AG09309 (cell line): ENCODE measurements at places on chromosomes 13 and 19.
A peak's percentile ranks its signal among the peaks of the same experiment; 100 is the strongest.

GRCh38 chr19:19356901-19357566 is 36.4 kb downstream of the MAU2 start:
- DNase-seq, result no peak

DNA sequence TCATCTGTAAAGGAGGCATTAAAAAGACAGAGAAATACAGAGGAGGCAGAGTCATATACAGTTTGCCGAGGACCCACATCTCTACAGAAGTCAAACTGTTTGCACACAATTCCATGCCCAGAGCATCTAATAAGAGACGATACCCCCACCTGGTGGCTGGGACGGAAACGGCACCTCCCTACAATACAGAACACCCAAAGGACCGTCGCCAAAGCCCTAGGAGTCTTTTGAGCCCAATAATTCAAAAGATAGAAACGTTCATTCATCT is 703 bp upstream of the PLEKHG2 start:
- DNase-seq, result peak; percentile 76

DNA sequence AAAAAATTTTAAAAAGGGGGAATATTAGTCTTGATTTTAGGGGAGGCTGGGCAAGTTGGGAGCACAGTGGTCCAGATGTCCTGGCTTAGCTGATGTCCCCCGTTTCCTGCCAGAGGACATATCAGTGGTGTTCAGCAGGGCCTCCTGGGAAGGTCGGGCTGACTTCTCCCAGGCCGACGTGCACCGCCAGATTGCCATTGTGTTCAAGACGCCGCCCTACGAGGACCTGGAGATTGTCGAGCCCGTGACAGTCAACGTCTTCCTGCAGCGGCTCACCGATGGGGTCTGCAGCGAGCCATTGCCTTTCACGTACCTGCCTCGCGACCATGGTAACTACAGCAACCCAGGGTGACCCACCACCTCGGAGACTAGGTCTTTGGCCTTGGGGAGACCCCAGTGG is 6.4 kb upstream of the CLASRP start:
- DNase-seq, result no peak

DNA sequence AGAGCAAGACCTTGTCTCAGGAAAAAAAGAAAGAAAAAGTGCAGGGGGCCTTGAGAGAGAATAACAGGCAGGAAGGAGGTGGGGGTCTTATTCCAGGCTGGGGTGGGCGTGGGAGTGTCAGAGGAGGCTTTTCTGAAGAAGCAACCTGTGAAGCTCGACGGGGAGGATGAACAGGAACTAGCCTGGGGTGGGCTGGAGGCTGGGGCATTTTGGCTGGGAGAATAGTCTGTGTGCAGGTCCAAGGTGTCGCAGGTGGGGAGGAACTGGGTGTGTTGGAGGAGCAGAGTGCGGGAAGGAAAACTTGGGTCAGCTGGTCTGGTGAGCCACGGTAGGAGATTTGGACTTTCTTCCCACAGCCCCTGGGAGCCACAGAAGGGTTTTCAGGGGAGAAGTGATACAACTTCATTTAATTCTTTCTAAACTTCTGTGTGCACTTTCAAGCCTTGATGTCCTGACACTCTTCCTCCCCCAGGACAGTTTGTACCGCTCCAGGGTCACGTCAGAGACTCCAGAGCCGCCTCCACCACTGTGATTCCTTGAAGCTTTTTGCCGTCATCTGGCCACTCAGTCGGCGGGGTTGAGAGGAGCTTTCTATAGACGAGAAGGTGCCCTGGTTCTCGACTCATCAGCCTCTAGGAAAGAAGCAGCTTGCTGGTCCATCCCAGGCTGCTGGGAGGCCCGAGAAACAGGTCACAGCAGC is 138.7 kb downstream of the SIPA1L3 start:
- no peak for DNase-seq

GRCh38 chr13:30435911-30436451 is 13.7 kb downstream of the UBE2L5 start:
- DNase-seq, result no peak
